ENCODE measurements at places on chromosomes 1 and 21.

DNA sequence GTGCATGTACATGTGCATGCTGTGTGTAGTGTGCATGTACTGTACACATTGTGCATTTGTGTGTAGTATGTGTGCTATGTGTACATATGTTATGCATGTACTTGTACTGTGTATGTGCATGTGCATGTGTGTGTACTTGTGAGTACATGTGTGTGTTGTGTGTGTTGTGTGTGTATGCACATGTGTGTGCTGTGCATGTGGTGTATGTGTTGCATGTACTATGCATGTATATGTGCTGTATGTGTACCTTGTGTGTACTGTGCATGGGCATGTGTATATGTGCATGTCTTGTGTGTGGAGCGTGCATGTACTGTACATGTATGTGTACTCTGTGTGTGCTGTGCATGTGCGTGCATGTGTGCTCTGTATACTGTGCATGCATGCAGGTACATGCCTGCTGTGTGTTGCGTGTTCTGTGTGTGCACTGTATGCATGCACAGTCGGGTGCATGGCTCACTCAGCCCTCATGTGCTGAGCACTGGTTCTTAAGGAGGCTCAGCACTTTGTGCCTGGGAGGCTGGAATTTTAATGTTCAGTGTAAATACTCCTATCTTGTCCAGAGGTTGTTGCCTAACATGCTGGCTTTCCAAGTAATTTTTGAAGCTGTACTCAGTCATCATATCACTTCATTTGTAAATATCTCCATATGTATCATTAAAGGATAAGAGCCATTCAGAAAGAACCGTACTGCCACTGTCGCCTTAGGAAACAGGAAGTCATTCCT lies 32.3 kb downstream of the SNAP47 start:
- no peak for DNase-seq

DNA sequence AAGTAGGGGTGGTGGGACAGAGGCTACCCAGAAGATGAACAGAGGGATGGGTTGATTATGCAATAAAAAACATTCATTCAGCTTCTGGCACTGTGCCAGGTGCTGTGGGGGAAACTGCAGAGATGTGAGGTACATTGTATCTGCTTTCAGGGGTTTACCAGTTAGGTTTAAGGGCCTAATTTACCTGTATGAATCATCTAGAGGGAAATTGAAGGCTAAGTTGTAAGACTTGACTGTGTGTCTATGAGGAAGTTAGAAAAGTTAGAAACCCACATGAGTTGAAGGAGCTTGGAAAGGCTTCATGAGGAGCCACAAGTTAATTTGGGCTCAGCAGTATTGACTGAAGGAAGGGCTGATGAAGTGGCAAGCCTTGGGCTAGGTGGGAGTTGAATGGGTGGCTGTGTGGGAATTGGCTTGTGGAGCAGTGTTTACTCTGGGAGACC lies 36.7 kb upstream of the APOBEC4 start:
- no peak for DNase-seq

GRCh38 chr1:155051777-155052398 lies 772 bp downstream of the ADAM15 start:
- no peak for DNase-seq

DNA sequence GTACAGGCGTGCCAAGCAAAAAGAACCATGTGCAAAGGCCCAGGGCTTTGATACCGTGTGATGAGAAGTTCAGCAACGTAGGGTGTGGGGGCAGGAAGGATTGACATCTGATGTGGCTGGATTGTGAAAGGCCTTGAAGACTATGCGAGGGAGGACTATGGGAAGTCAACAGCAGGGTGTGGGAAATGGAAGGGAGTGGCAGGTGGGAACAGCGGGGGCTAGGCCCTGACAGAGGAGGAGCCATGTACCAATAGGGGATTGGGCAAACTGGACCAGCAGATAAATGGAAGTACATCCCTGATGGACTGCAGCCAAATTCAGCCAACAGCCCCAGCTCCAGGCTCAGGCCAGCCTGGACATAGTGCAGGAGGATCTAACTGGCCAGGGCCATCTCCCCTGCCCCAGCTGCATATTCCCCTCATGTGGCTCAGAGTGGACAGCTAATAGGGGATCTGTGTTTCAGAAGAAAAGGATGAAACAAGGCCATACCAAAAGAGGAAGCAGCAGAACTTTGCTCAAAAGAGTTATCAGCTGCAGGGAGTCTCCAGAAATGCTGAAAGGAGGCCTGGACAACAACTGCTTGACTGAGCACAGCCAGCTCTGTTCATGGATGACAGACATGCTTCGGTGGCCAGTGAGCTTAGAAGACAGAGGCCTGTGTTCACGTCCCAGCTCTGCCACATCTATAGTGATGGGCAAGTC lies 140.2 kb upstream of the SGIP1 start:
- DNase-seq, result no peak

GRCh38 chr1:24724345-24725208 lies 20.7 kb upstream of the CLIC4 start:
- peak; percentile 83 for DNase-seq

GRCh38 chr21:45257673-45258341 lies 29.9 kb downstream of the POFUT2 start:
- peak; percentile 54 for DNase-seq
